ENCODE measurements at places on chromosomes 12 and 14. TPM values are rescaled to one million over a fixed set of nuclear protein-coding genes. Genes with fewer than 3 reads are reported as not detected.

- no peaks in the 10 kb centered on the region for H3K36me3 ChIP-seq
- no peaks in the 10 kb centered on the region for H3K27me3 ChIP-seq
- DNase-seq = no peak
These were observed 330.7 kb upstream of the DCN start for GRCh38 chr12:91513313-91513712.

DNA sequence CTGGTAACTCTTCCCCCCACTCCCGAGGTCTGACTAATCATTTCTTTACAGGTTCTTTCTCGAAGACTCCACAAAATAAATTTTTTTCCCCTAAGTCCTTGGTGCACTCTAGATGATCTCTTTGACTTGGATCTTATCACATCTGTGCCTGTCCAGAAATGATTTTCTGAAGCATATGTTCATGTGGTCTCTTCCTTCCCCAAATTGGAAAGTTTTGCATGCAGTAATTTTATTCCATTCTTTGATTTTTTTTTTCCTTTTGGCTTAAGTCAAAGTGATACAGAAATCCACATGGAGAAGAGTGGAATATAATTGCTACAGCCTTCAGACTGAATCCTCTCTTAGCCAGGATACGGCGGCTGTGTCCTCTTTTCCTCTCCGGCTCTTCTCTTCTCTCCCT lies 213.3 kb downstream of the BMP4 start:
- no peak overlapping the region for H3K4me3 ChIP-seq
- no peak overlapping the region for H3K27ac ChIP-seq
- no peak for DNase-seq
- no peaks in the 10 kb centered on the region for H3K4me1 ChIP-seq
- H3K27me3 ChIP-seq = no peaks in the 10 kb centered on the region

- peak overlapping the region; percentile 84 for H3K27ac ChIP-seq
- H3K4me1 ChIP-seq = peaks cover 13% of the 10 kb centered on the region
- DNase-seq = peak; percentile 94
- H3K4me3 ChIP-seq = peak overlapping the region; percentile 60
- H3K27me3 ChIP-seq = no peaks in the 10 kb centered on the region
These were observed 83.7 kb downstream of the TNFAIP2 start for GRCh38 chr14:103206836-103207387.

DNA sequence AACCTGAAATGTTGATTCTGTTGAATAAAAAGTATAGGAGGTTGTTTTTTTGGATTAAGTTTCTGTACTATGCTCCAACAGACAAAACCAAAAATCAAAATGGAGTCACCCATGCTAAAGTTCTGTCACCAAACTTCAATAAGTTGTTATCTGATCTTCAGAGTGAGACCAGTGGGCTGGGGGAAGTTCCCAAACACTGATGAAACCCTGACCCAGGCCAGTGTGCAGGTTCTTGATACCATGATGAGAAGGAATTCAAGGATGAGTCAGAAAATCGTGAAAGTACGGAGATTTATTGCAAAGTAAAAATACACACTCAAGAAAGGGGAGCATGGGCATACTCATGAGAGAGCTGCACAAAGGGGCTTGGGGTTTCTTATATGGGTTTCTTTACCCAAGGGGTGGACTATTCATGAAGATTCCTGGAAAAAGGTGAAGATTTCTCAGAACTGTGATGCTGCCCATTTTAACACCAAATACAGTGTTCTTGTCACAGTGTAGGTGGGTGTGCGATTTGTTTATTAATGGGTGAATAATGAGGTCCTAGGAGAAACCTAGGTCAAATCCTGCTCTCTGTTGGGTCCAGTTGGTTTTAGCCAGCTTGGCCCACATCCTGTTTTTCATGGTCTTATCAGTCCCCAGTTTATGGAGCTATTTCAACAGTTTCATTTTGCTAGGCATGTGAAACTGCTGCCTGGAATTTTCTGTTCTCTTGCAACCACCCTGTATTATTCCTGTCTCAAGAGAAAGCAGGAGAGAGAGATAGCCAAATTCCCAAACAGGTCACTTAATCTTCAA lies 27.5 kb upstream of the DENND5B start:
- no peaks in the 10 kb centered on the region for H3K27me3 ChIP-seq
- H3K36me3 ChIP-seq = no peaks in the 10 kb centered on the region
- no peak overlapping the region for H3K4me3 ChIP-seq
- no peak overlapping the region for H3K27ac ChIP-seq
- no peak for DNase-seq
- no peaks in the 10 kb centered on the region for H3K4me1 ChIP-seq

GRCh38 chr14:73728717-73729330 lies 14.6 kb upstream of the PNMA1 start:
- H3K27ac ChIP-seq = peak overlapping the region; percentile 99
- H3K4me1 ChIP-seq = peaks cover 82% of the 10 kb centered on the region
- no peaks in the 10 kb centered on the region for H3K27me3 ChIP-seq
- peak; percentile 92 for DNase-seq
- no peak overlapping the region for H3K4me3 ChIP-seq
- H3K36me3 ChIP-seq = peaks cover 26% of the 10 kb centered on the region

- peaks cover 76% of the 10 kb centered on the region for H3K4me1 ChIP-seq
- DNase-seq = peak; percentile 93
- peaks cover 80% of the 10 kb centered on the region for H3K36me3 ChIP-seq
- H3K27ac ChIP-seq = peak overlapping the region; percentile 100
- H3K4me3 ChIP-seq = no peak overlapping the region
These were observed 91.5 kb upstream of the ZFP36L1 start for GRCh38 chr14:68884031-68885030.

DNA sequence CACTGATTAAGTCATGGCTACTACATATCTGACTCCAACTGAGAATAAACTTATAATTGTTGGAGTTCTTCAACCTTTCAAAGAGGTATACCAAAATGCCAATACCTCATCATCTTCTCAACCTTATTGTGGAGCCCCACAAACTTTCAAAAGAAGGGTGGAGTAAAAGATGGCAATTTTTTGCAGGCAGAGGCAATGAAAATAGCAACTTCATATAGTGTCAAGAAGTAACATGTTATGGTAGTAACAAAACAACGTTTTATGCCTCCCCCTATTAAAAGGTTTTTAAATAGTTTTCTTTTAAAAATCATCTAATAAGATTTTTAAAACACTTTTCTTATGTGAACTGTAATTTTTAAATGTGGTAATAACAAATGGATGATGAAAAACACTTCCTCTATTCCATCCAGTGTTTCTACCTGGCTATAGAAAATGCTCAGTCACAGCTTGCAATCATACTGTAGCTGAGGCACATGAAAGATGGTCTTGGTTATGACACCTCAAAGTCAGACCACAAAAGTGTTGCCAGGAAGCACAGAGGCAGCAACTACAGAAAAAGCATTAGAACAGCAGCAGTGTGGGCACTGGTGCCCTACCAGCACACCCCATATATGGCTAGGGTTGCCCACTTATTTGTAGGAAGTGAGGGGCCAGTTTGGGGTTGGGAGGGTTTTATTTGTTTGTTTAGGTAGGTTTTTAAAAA lies 7.0 kb downstream of the PPP1R12A start:
- no peaks in the 10 kb centered on the region for H3K36me3 ChIP-seq
- H3K27ac ChIP-seq = peak overlapping the region; percentile 61

DNA sequence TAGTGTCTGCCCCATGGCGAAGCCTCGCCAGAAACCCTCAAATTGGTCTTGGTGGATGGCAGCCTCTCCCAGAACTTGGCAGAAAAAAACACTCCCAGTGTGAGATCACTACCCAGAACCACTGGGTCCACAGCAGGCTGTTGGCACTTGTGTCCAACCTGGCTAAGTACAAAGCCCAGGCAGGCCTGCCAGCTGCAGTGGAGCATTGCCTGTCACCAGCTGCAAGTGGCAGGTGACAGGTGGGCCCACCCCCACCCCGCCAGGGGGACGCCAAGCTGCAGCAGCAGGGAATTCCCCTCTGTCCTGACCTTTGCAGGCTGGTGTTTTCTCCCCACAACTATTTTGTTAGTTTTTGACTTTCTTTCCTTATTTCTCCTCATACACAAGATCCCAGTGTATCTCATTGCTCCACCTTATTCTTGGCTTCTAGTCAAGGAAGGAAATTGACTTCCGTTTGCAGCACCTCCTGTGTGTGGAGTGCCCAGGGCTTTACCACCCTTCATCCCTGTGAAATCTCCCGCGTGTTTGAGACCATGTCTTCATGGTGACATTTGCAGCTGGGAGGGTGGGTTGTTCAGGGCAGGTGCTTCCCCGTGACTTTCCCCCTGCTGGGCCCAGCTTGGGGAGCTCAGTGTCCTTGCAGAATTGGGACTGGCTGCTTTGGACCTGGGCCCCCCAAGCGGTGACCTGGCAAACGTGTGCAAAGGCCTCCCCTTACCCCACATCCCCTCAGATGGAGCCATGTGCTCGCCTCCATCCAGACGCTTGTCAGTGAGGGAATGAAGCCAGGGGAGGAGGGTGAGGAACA lies 73.8 kb upstream of the RIN3 start:
- H3K36me3 ChIP-seq = no peaks in the 10 kb centered on the region
- H3K4me3 ChIP-seq = no peak overlapping the region
- no peak overlapping the region for H3K27ac ChIP-seq
- H3K27me3 ChIP-seq = no peaks in the 10 kb centered on the region

GRCh38 chr14:92315050-92315805 lies 7.7 kb upstream of the SLC24A4 start:
- no peaks in the 10 kb centered on the region for H3K4me1 ChIP-seq
- no peak overlapping the region for H3K27ac ChIP-seq
- H3K4me3 ChIP-seq = no peak overlapping the region
- no peaks in the 10 kb centered on the region for H3K27me3 ChIP-seq

DNA sequence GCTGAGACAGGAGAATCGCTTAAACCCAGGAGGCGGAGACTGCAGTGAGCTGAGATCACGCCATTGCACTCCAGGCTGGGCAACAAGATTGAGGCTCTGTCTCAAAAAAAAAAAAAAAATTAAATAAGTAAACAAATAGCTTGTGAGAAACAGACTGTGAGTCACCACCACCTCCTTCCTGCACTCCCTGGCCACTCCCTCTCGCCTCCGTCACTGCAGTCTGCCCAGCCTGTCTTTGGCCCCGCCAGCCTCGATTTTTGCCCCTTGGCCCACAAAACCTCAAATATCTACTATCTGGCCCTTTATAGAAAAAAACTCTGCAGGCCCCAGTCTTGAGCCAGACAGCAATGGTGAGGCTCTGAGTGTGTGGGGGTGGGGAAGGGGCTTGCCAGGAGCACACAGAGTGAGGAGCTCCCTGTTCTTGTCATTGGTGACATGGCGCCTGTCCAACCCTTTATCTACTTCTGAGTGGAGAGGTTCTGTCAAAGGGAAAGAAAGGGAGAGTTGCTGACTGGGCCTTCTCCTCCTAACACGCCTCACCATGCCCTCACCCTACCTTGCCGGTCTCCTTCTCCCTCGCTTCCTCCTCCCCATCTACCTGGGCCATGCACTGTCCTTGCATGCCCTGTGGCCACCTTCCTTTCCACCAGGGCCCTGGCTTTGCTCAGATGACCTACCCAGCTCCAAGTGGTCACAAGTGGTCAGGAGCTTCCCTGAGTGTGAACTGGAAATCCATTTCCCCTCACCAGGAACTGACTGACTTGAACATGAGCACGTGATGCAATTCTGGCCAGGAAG lies 22.1 kb downstream of the LGMN start:
- peak overlapping the region; percentile 64 for H3K27ac ChIP-seq
- peak; percentile 83 for DNase-seq
- peaks cover 75% of the 10 kb centered on the region for H3K4me1 ChIP-seq
- H3K27me3 ChIP-seq = no peaks in the 10 kb centered on the region
- H3K36me3 ChIP-seq = peaks cover 6% of the 10 kb centered on the region

GRCh38 chr12:51270951-51271518 lies 820 bp upstream of the SMAGP start:
- H3K4me3 ChIP-seq = peak overlapping the region; percentile 69
- peaks cover 34% of the 10 kb centered on the region for H3K27me3 ChIP-seq
- peak overlapping the region; percentile 68 for H3K27ac ChIP-seq
- H3K4me1 ChIP-seq = no peaks in the 10 kb centered on the region
- no peaks in the 10 kb centered on the region for H3K36me3 ChIP-seq

- H3K4me3 ChIP-seq = no peak overlapping the region
- H3K27ac ChIP-seq = no peak overlapping the region
- DNase-seq = peak; percentile 63
- peaks cover 25% of the 10 kb centered on the region for H3K4me1 ChIP-seq
- no peaks in the 10 kb centered on the region for H3K27me3 ChIP-seq
- H3K36me3 ChIP-seq = no peaks in the 10 kb centered on the region
These were observed 151.7 kb upstream of the DDHD1 start for GRCh38 chr14:53304726-53305381.

DNA sequence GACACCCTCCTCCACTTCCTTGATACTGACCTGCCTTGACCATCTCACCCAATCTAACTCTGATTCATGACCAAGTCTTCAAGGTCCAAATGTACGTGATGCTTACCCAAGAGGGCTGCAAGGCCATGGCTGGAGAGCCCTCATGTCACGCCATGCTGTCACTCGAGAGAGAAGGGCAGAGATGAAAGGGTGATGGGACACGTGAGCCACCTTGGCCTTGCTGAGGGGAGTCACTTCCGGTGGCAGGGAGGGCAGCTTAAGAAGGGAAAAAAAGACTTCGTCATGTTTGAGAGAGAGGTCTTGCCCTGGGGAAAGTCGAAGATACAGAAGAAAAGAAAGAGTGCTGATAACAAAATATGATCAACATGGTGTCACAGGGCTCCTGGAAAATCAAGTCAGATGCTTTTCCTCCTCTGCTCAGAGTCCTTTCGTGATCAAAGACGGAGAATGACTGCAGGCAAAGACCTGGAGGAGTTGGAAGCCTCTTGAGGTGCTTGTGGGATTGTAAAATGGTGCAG lies 3.3 kb upstream of the SCARB1 start:
- no peaks in the 10 kb centered on the region for H3K27me3 ChIP-seq
- H3K4me3 ChIP-seq = no peak overlapping the region
- H3K27ac ChIP-seq = no peak overlapping the region
- H3K4me1 ChIP-seq = no peaks in the 10 kb centered on the region

DNA sequence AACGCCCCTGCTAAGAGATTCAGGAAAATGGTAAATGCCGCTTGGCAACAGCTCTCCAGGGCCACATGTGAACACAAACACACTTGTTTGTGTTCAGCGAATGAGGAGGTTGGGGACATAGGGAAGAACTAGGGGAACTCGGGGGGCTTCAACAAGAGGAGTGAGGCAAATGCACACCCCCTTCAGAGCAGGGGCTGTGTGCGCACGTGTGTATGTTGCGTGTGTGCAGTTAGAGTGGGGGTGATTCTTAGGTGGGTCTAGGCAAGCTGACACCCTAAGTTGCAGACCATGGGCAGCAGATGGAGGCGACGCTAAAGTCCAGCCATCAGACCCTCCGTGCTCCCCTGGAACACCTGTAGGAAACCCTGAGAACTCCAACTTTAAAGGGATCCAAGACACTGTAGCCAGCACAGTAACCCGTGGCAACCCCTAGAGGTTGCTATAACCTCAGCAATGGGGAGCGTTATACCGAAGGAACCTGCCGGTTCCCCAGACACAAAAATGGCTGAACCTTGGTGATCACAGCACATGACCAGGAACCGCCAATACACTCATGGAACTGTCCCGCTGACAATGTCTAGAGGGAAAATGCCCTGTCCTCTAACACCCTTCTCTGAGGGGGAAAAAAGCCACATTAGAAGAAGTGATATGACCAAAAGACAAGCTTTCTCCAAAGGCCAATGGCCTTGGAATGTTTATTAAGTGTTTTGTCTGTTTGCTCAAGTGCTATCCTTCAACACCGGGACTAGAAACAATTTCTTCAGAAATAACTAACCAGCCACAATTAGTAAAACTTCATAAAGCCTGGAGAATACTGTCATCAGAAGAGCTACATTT lies 86.5 kb upstream of the CEP83 start:
- no peak overlapping the region for H3K27ac ChIP-seq
- DNase-seq = no peak
- H3K4me3 ChIP-seq = no peak overlapping the region
- no peaks in the 10 kb centered on the region for H3K27me3 ChIP-seq
- H3K36me3 ChIP-seq = no peaks in the 10 kb centered on the region
- H3K4me1 ChIP-seq = no peaks in the 10 kb centered on the region

GRCh38 chr14:103483600-103483999 lies 39.0 kb downstream of the CKB start:
- H3K27ac ChIP-seq = no peak overlapping the region
- no peaks in the 10 kb centered on the region for H3K27me3 ChIP-seq
- no peak overlapping the region for H3K4me3 ChIP-seq
- no peak for DNase-seq

Gene GLTP
- total RNA-seq = 33.5 TPM

Gene ACACB
- total RNA-seq = 136 TPM

Gene TEX52
- total RNA-seq = not detected

Gene FOXG1
- total RNA-seq = not detected

All from sigmoid colon (tissue), 7 donors.